ENCODE measurements at places on chromosomes 2 and 18. TPM values are rescaled to one million over a fixed set of nuclear protein-coding genes. Genes with fewer than 3 reads are reported as not detected.

GRCh38 chr2:43443282-43443681 lies 152.6 kb downstream of the THADA start:
- no peak for DNase-seq
- no peaks in the 10 kb centered on the region for H3K4me1 ChIP-seq
- no peak overlapping the region for H3K27ac ChIP-seq
- peaks cover 22% of the 10 kb centered on the region for H3K36me3 ChIP-seq
- H3K4me3 ChIP-seq = no peak overlapping the region

Gene THSD7B
- polyA plus RNA-seq = 0.09 TPM

- H3K4me1 ChIP-seq = no peaks in the 10 kb centered on the region
- H3K36me3 ChIP-seq = no peaks in the 10 kb centered on the region
- H3K27me3 ChIP-seq = no peaks in the 10 kb centered on the region
- no peak for DNase-seq
Observed at GRCh38 chr2:211901226-211901846, 637.3 kb downstream of the ERBB4 start.

Gene KCNG2
- not detected for polyA plus RNA-seq

Gene SLC40A1
- 7.2 TPM for polyA plus RNA-seq

Gene SIX3
- not detected for polyA plus RNA-seq

Gene ALPP
- not detected for polyA plus RNA-seq

Gene BARD1
- polyA plus RNA-seq = 19.1 TPM

Gene CYRIA
- polyA plus RNA-seq = 14.7 TPM

Gene PROKR1
- polyA plus RNA-seq = not detected

Measured in naive B cell (primary cell).